Activated naive CD4-positive, alpha-beta T cell treated with Interleukin-2 at 50 U/mL for 16 hours (primary cell): ENCODE measurements at places on chromosomes 5 and 9.
A peak's percentile ranks its signal among the peaks of the same experiment; 100 is the strongest.

GRCh38 chr9:13002740-13003139, 227.9 kb downstream of the LURAP1L start:
- no peak for DNase-seq

DNA sequence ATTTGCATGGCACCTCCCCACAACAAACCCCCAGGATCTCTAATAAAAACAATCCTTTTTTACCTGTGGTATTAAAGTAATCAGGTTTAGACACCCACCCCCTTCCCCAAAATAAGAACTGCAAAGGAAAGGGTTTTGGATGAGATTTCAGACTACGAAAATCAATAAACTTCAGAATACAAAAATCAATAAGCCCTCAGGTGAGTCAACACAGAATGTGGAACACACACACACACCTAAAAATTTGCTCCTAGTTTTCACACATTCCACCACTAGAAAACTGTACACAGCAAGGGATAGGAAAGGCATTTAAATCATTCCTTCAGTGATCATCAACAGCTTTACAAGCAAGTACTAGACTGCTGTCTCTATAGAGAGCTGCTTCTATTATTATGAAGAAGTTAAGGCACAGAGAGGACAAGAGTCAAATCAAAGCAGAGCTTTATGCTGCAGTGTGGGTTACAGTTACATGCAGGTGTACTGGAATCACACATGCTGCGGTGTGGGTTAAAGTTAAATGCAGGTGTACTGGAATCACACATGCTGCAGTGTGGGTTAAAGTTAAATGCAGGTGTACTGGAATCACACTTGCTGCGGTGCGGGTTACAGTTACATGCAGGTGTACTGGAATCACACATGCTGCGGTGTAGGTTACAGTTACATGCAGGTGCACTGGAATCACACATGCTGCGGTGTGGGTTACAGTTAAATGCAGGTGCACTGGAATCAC, 36.3 kb downstream of the PFDN1 start:
- no peak for DNase-seq

GRCh38 chr9:83623679-83624076, 735 bp downstream of the IDNK start:
- DNase-seq, result no peak

DNA sequence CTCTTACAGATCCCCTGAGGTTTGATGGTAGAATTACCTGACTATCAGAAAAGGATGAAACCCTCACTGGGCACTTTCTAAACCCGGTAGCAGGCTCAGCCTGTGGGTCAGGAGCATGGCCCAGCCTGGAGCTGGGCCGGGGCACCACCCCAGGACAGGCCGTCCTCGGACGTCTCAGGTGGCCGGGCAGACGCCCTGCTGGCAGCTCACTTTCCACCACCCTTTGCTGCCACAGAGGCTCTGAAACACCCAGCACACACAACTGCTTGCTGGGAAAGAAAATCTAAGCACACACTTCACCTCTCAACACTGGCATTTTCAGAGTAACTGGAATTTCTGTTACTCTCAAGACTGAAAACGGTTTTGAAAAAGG, 4.4 kb downstream of the UBAC1 start:
- no peak for DNase-seq

DNA sequence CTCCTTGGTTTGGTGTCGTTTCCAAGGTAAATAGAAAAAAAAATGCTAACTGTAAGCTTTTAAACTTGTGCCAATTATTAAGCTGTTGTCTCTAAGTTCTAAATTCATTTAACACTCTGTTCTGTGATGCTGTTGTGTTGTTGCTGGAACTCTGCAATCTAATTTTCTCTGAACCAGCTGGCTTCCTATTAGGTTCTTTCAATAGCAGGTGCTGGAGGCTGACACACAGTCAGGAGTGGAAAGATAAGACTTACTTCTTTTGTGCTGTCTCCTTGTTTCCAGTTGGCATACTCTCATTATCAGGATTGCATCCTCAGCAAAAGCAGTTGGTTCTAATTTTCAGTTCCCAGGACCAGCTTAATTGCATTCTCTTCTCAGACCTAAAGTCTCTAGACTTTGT, 1252.6 kb upstream of the NUDT12 start:
- no peak for DNase-seq

DNA sequence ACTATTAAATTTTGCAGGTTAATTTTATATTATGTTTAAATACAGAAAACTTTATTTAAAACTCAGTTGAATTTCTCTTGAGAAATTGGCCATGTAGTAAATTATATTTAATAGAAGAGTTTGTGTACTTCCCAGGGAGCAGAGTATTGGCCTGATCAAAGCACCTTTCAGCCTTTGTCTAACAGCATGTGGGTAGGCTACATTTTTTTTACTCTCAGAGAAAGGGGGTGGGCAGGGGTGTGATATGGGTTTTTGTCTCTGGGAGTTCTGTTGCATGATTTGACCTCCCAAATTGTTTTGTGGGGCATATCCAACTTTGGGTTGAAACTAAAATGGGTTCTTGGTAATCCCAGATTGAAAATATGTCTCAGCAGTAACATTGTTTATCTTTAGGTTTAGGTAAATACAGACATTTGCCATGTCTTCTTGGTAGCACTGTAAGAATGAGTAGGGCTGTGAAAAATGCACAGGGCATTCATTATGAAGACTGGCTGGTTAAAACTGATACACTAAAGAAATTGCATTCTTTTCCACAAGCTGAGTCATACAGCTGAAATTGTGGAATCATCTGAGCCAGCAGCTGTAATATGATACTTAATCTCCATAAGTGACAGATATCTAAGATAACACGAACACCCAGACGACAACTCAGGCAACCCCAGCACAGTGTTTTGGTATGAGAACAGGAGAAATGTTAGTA, 75.4 kb upstream of the CDKN2B start:
- no peak for DNase-seq

- no peak for DNase-seq
Measured at GRCh38 chr5:37212096-37212495, 37.1 kb downstream of the CPLANE1 start.

DNA sequence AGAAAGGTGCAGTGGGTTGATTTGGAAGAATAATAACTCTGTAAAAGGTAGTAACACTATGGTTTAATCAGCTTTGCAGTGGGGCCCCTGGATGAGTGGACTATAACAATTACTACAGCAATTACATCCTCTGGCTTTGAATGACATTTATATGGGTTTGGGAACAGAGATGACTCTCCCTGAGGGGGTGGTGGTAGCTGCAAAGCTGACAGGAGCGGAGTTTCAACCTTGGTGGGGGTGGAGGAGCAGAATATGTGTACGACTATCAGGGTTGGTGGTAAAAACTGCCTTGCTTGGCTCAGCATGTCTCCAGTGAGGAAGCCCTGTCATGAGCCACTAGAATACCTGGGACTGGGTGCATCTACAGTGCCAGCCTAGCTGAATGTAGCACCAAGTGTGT, 28.3 kb upstream of the NR3C1 start:
- DNase-seq, result peak; percentile 58

DNA sequence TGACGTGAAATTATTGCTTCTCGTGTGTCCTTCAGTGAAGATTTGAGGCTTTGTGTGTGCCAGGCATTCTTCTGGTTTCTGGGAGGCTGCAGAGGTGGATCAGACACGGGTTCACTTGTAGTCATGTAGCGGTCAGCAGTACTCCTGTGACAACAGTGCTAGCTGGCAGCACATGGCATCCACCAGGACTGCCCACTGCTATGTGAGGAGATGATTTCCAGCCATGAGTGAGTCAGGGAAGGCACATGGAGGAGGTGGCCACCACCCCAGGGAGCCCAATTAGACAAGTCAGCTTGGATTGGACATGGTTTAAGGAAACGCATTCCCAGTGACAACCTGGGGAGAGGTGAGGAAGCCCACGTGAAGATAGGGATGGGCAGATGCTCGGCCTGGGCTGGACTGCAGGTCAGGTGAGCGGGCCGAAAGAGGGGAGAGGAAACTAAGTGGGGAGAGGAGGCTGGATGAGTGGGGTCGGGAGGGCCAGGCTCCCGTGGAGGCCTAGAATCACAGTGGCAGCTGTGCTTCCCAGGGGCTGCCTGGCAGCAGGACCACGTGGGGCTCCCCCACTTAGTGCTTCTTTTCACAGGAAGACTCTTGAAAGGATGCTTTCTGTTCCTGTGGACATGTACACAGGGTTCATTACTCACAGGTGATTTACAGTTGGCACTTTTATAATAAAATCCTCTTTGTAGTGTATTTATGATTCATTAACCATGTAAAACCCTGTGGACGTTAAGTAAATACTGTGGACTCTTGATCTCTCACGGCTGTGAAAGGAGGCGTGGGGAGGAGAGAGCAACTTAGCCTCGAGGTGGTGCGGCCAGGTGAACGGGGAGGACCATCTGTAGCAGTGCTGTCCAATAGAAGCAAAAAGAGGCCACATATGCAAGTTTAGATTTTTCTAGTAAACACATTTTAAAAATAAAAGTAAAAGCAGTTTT, 80.0 kb upstream of the OTULINL start:
- DNase-seq, result no peak

GRCh38 chr9:2262386-2263071, 247.4 kb downstream of the SMARCA2 start:
- no peak for DNase-seq

GRCh38 chr9:134641173-134641989, at the start of gene COL5A1:
COL5A1 (plus strand) TSS chr9:134641803; CDS start chr9:134642188, 385 bp downstream.
- peak; percentile 52 for DNase-seq

DNA sequence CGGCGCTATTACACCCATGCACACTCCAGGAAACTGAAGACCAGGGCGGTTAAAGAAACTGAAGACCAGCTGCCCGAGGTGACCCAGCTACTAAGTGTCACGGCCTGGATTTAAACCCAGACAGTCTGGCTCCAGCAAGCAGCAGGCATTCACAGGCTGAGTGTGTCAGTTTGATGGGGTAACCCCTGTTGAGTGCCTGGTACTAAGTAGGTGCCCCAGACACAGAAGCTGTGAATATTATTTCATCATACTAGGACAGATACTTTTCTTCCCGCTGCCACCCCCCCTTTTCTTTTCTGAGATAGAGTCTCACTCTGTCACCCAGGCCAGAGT, 7.3 kb downstream of the ENG start:
- DNase-seq, result no peak

DNA sequence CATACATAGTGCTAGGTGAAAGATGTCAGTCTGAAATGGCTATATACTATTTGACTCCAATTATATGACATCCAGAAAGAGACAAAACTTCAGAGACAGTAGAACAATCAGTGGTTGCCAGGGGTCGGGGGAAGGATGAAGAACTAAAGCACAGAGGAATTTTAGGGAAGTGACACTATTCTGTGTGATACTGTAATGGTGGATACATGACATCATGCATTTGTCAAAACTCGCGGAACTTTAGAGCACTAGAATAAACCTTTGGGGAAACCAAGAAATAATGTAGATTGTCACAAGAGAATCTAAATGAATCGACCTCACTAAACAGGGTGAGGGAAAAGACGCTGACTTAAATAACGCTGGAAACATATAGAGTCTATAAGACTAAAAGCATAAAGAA, 107.0 kb upstream of the RETREG1 start:
- no peak for DNase-seq

GRCh38 chr5:122880749-122881148, 35.3 kb downstream of the SNX24 start:
- DNase-seq, result peak; percentile 6

DNA sequence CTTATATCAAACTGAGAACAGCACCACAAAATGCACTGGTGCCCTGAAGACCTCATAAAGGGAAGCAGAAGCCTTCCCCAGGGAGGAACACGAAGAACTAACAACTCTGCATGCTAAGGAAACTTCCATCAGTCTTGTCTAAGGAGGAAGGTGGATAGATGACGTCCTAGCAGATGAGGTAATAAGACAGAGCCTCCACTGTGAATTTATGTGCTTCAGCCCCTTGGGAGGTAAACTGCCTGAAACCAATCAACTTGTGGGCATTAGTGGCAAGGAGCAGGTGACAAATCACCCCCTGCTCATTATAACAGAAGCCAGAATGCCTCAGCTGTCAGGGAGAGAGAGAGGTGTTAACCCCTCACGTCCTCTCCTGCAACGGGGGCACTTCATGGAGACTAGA, 48.9 kb upstream of the SPIN1 start:
- DNase-seq, result no peak

- no peak for DNase-seq
Measured at GRCh38 chr9:38133595-38133994, 64.6 kb upstream of the SHB start.

DNA sequence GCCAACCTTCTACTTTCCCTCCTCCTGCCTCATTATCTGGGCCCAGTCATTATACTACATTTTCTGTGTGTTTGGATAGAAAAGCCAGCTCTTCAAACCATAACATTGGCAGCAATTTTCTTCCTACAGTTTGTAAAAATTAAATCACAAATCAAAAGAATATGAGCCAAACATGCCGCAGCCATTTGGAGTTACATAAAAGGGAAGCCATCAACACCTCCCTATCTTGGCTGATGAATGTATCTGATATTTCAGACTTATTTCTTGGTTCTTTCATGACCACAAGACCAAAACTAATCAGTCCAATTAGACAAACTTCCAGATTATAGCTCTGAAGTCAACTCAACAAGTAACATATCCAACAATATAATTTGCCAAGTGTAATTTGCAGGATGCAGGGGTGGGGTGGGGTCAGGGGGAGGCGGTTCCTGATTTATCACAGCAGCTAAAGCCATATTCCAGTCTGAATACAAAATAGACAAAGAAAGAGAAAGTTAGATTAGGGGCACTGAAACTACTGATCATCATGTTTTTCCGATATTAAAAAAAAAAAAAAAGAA, 89.4 kb upstream of the CNTLN start:
- no peak for DNase-seq

- no peak for DNase-seq
Measured at GRCh38 chr5:141879941-141880738, 1.9 kb upstream of the PCDH1 start.

DNA sequence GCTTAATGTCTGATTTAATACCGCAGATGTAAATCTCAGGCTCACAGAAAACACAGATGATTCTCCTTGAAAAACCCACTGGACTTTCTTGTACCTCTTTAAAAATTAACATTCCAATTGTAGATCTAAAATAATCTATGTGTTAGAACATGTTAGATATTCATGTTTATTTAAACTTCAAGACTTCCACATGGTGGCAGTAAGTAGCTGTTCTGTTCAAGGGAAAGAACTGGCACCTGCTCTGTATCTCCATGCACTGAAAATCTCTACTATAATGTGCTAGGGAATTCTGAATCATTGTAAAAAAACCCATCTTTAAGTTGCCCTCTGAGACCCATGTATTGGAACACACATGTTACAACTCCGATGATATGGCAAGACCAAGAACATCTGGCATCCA, 366.9 kb downstream of the DMRTA1 start:
- no peak for DNase-seq

DNA sequence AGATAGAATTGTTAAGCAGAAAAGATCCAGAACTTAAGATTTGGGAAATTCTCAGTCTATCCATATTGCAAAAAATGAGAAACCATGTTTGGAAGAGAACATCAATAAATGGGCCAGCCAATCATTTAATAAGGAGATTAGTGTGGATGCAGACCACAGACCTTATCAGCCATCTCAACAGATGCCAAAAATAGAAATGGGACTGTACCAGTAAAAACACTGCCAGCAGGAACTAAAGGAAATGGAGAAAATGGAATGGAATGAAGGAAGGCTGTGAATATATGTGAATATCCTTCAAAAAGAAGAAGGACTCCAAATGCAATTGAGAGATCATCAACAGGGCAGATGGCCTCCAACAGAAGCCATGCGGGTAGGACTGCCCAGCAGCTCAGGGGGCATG, 52.7 kb upstream of the ZNF618 start:
- no peak for DNase-seq

GRCh38 chr5:151688436-151688835, 1.7 kb upstream of the SPARC start:
- DNase-seq, result no peak

- DNase-seq, result no peak
Measured at GRCh38 chr5:85205430-85205829, 820.8 kb upstream of the EDIL3 start.
